ENCODE measurements at places on chromosomes 5 and 9. TPM values are rescaled to one million over a fixed set of nuclear protein-coding genes. Genes with fewer than 3 reads are reported as not detected.

- no peak for DNase-seq
Measured at GRCh38 chr5:159890141-159890540, 26.1 kb upstream of the ADRA1B start.

DNA sequence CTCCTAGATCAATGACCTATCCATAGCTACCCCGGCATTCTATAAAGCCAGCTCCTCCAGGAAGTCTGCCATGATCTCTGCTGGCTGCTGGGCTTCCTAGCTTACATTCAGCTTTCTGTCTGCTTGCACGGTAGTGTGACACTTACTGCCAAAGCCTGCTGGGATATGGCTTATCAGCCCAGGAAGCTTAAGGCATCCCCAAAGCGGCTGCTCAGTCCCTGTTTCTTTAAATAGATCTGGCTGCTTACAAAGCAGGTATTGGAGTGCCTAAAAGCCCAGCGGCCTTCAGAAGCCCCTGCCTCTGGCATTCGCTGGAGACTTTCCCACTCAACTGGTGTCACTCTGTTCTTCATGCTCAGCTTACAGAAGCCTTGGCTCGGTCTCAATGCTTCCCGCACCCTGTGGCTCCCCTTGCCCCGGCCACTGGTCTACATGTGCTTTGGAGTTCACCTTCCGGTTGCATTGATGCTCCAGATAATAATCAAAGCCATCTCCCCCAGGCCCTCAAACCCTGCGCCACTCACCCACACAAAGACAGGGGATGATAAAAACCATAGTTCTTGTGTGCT is 31.3 kb upstream of the STRBP start:
- DNase-seq: no peak

Gene TTC16
- not detected for total RNA-seq

- DNase-seq: no peak
Measured at GRCh38 chr5:89034588-89034987, 151.6 kb upstream of the MEF2C start.

Gene IL13
- total RNA-seq: not detected

Gene PCDHGA4
- 2.4 TPM for total RNA-seq

GRCh38 chr9:32260151-32260862 is 124.1 kb upstream of the ACO1 start:
- no peak for DNase-seq

Gene ACER2
- total RNA-seq: 2.4 TPM

Gene DDX4
- total RNA-seq: 0.18 TPM

Gene POLR3G
- 1.6 TPM for total RNA-seq

DNA sequence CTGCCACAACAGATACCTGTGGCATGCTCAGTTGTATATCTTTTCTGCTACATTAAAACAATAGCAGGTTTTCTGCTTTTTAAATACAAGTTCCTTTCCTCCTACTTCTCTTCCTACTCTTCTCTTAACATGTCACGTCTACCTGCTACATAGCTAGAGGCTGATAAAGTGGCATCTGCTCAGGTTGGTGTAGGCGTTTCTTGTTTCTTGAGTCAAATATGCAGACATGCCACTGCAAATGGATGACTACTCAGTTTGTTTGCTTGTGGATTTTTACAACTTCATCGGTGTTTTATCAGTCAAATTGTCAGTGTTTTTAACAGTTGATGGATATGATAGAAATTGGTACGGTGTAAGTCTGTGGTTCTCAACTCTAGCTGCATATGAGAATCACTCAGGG is 525.7 kb downstream of the TLE4 start:
- no peak for DNase-seq

DNA sequence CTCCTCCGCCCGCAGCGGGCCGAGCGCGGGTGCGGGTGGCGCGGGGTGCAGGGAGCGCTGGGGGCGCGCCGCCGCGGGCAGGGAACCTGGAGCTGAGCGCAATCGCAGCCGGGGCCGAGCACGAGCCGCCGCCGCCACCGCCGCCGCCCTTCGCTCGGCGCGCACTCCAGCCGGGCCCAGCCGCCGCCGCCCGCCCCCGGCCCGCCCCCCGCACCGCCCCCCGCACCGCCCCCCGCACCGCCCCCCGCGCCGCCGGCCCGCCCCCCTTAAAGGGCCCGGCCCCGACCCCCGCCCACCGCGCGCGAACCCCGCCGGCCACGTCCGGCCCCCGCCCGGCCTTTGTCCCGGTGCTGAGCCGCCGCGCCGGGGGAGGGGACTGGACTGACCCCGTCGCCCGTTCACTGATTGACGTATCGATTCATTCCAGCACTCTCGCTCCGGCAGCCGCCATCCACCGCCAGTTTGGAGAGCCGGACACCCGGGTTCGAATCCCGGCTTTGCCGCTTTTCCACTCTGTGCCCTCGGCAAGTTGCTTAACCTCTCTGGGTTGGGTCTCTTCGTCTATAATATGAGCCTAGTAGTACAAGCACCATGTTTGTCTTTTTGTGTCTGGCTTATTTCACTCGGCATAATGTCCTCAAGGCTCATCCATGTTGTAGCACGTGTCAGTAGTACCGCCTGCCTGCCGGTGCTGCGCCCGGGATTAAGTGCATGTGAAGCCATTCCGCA is at the start of gene SH3PXD2B:
Gene SH3PXD2B (minus strand): TSS at position 168 of the 729 bp plus-strand sequence. CDS start 173 bp downstream, outside the sequence.
- DNase-seq: peak; percentile 75

Gene CAMK2A
- 118 TPM for total RNA-seq

DNA sequence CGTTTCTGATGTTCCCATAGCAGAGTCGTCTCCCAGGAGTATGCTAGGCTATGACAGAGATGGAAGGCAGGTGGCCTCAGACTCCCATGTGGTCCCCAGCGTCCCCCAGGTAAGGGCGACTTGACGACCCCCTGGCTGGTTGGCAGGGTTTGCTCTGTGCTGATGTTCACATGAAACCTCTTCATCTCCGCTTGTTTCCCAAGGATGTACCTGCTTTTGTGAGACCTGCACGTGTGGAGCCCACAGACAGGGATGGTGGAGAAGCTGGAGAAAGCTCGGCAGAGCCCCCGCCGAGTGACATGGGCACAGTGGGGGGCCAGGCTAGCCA is 108.3 kb downstream of the WNK2 start:
- DNase-seq: no peak

DNA sequence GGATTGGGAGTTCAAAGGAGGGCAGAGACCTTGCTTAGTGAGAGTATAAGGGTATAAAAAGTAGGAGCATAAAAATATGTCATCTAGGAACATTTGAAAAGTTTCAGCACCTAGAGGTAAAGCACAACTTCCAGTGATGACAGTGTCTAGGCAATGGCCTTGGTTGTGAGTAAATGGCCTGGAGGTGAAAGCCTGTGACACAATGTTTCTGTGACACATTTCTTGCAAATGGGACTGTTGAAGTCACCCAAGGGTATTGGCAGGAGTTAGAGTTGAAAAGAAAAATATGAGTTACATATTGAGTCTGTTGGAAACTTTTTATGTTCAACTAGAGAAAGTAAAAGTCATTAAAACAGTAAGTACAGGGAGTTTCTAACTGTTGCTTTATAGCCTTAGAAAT is 14.8 kb downstream of the C5orf47 start:
- DNase-seq: no peak

- no peak for DNase-seq
Measured at GRCh38 chr5:78763659-78764189, 115.2 kb upstream of the LHFPL2 start.

DNA sequence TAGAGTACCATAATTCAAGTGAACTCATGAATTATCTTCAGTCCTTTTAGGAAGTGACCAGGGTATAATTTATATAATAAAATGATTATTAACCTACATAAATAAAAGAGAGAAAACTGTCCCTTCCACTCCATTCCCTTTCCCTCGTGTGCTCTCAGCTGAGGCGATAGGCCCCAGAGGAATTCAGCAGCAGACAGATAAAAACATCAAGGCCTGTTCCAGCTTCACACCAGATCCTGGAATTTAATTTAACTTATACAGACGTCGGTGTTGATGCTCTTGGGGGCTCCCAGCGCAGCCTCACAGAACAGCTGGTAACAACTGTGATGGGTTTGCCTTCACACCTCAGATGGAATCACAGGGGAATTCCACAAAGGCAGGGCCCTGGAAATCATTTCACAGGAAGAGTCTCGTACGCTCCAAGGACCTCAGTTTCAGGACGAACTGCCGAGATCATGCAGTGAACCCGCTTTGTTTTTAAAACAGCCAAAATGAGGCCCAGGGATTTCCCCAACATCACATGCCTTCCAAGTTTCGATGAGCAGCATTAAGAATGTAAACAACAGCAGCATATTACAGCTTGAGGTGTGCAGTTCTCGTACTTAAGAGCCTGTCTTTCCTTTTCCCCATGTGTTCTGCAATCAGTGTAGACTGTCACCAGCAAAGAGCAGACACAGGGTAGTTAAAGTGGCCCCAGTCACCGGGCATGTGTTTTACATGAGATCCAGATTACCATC is 73.6 kb upstream of the ALDH1B1 start:
- no peak for DNase-seq

DNA sequence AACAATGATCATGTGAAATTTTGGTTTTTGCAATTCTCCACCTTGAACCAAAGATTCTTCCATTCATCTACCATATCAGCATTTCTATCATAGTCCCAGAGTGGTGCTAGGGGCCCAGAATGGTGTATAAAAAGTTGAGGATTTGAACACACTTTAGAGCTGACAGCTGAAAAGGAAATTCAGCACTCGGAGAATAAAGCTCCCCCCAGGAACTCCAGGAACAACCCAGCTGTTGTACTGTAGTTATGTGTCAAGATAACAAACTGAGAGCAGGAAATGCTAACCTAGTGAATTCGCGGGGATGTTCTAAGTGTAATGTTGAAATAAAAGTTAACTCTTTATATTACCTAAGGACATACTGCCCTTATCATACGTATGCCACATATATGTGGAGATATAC is 216.7 kb downstream of the NFIB start:
- DNase-seq: no peak

Gene OR1N2
- total RNA-seq: not detected

- no peak for DNase-seq
Measured at GRCh38 chr5:158384535-158385481, 525.9 kb upstream of the CLINT1 start.

- no peak for DNase-seq
Measured at GRCh38 chr9:20941174-20941690, 90.2 kb downstream of the HACD4 start.

All from psoas muscle (tissue), 8 donors.